ENCODE measurements at places on chromosomes 7 and 10.

- no peak for DNase-seq
Measured at GRCh38 chr10:117741524-117741923, 199.0 kb downstream of the EMX2 start.

- no peak for DNase-seq
Measured at GRCh38 chr7:21960922-21961321, 15.2 kb upstream of the CDCA7L start.

GRCh38 chr7:116824449-116824848, 37.9 kb upstream of the CAPZA2 start:
- no peak for DNase-seq

GRCh38 chr10:5413012-5413938, 918 bp downstream of the NET1 start:
- peak; percentile 65 for DNase-seq

GRCh38 chr10:688312-689120, 952 bp downstream of the DIP2C start:
- DNase-seq = no peak

- DNase-seq = no peak
Measured at GRCh38 chr7:137423321-137423720, 79.8 kb upstream of the PTN start.

GRCh38 chr7:101754424-101755159, 62.8 kb upstream of the CUX1 start:
- DNase-seq = peak; percentile 20

DNA sequence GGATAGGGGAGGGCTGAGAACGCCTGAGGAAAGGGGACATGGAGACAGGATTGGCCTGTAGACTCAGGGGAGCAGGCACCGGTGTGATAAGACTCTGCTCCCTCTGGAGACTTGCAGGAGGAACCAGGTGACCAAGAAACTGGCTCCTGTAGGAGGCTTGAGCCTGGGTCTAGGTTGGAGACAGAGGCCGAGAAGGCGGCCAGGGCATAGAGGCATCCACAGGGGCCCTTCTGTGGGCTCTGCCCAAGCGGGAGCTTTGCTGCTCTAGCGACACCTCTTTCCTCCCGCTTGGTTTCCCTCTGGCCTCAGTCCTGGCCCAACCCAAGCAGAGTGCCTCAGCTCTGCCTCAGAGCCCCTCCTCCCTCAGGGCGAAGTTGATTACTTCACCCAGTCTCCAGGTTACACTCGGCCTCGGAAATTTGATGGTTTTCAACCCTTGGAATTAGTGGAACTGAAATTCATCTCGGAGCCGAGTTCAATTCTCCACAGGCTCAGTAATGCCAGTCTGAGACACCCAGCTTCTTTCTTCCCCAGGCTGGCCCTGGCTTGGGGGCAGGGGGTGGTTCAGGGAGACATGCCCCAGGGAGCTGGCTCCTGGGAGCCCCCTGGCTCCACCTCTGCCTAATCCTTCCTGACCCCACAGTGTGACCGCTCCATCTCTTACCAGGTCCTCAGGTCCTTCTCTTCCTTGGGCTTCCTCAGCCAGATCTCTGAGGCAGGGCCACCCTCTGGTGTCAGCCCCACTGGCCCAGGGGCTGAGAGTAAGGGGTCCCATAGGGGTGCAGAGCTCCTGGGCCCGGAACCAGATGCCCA, 60.4 kb downstream of the PAX2 start:
- DNase-seq = no peak

GRCh38 chr10:116712519-116712918, 29.8 kb downstream of the HSPA12A start:
- DNase-seq = no peak

DNA sequence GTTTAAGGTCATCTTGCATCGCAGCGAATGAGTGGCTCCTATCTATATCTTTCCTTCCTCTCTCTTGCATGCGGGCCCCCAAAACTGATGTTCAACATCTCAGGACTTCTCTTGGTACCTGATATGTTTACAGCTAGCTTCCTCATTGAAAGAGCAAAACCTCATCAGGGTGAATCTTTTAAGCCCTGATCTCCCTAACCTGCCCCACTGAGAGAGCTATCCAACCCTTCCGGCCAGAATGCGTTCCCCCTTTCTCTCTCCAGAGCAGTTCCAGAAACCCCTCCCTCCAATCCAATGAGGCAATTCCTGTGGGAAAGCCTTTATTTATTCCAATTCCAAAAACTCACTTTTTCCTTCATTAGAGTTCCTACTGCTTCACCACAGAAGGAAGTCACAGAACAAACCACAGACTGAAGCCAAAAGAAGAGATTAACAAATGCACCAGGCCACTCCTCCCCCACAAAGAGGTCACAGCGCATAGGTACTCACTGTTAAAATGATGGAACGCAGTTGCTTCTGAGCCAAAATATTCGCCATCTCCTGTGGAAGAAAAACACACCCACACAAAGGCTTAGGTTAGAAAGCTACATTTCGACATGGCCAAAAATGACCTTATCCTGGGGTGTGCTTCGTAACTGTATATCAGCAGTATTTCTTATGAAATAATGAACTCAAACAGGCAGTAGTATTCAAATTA, 232.4 kb downstream of the ELMO1 start:
- DNase-seq = peak; percentile 12

- DNase-seq = peak; percentile 32
Measured at GRCh38 chr10:131242007-131242406, 69.5 kb downstream of the TCERG1L start.

DNA sequence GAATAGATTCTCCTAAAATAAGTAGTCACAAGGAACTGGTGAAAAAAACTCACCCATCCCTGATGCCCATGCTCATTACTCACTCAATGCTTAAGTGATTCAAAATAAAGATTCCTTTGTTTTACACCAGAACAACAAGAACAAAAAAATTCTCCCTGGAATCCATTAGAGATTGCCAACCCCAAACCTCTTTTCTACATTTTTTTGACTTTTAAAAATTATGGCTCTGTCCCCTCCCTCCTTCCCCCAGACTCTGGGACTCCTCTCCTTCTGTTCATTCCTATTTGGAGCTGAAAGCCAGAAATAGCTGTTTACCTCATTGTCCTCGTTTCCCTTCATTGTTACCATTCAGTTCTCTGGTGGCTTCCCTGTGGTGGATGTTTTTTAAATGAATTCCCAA, 63.2 kb upstream of the FHIP2A start:
- DNase-seq = no peak

DNA sequence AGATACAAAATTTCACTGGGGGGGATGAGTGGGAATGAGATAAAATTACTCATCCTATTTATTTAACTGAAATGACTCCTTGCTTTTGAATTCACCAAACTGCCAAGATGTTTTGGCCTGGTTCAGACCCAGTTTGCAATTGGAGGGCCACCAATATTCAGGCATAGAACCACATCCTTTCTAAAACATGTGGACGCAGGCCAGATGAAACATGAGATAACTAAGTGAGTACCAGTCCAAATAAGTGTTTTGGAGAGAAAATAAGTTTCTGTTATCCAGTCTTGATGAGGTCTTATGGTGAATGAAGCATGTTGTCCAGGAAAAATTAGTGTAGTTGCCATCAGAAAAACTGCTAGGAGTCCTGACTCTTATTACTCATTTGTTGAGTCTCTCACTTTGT, 36.3 kb upstream of the PDK4 start:
- no peak for DNase-seq

GRCh38 chr7:144775749-144776148, 60.1 kb downstream of the TPK1 start:
- no peak for DNase-seq

DNA sequence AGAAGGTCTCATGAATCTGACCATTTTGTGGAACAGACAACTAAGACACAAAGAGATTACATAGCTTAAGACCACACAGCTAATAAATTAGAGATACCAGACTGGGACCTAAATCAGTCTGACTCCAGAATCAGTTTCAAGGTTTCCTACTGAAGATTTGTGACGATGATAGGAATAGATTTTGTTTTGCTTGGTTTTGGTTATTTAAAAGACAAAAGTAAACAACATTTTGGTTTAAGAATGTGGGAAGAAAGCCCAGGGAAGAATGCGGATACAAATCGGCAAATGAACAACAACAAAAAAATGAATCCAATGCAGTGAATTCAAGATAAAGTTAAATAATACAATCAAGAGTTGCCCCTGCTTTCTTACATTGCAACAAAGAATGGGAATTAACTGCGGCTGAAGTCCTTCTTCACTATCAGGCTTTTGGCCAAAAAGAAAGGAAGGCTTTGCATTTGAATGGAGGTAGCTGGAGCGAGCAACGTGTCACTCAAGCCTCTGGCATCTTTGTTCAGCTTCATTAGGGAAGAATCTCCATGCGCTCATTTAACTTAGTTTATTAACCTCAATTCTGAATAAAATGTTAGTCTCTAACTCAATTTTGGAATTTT, 210.8 kb downstream of the ADAM12 start:
- DNase-seq = no peak

GRCh38 chr7:18469316-18469715, 26.2 kb upstream of the HDAC9 start:
- DNase-seq = no peak

DNA sequence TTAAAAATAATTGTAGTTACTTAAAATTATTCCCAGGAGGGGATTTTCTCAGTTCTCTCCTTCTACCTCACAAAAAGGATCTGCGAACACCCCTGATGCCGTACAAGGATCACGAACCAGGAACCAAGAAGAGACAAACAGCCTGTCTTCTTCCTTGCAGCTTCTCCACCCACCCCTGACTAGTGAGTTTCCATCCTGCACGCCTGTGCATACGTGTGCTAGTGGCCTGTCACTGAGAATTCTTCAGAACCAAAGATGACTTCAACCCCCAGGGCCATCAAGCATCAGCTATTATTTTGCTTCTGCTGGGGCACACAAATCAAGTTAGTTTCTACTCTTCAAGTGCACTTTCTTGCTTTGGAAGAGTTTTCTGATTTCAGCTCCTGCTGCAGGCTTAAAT, 175.5 kb upstream of the KLF6 start:
- DNase-seq = no peak

DNA sequence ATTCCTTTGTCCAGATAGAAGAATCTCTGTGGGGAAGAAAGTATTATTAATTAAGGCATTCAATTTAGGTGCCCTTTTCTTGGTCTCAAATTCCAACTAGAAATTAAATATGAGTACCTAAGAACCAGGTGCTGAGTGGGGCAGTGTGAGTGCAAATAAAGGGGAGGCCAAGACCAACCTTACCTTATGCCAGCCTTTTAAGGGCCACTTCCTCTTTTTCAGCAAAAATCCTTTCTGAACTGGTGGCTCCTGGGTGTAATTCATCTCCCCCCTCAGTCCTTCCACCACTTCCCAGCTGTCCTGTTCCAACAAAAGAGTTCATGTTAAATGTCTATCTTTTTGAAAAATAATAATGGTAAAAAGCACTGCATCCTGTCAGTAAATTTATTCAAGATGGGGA, 108.2 kb downstream of the OSBPL3 start:
- DNase-seq = peak; percentile 1

DNA sequence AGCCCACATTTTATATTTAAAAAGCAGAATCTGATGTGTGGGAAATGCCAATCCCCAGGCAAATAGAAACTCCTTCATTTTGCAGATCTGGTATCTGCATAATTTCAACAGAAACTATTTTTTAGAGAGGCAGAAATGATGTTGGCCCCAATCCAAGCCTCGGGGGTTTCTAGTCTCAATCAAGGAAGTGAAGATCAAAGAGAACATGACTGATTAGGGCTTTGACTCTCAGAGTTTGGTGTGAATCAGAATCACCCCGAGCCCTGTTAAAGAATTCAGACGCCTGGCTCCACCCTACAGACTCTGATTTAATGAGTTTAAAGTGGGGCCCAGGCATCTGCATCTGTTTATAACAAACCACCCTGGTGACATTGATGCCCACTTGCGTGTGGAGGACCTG, 36.7 kb upstream of the UBE2H start:
- peak; percentile 23 for DNase-seq

- DNase-seq = no peak
Measured at GRCh38 chr7:21336743-21337142, 91.1 kb upstream of the SP4 start.

Measured in OCI-M1 (cell line).